ENCODE measurements at places on chromosomes 11 and 22.
A peak's percentile ranks its signal among the peaks of the same experiment; 100 is the strongest.

DNA sequence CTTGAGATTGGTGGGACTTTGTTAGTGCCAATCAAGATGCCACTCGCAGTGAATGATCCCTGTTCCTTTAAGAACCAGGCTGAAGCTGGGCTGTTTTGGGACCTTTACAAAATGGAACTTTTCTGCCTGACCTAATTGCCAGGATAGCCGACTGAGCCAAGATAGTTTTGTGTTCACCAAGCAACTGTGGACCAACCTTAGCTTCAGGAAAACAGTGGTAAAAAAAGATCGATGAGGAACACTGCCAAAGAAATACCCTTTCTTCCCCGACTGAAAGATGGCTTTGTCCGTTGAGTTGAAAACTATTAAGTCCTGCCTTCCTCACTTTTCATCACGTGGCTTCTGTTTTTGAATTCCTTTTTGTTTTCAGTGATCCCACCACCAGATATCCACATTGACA is 157.9 kb upstream of the SORL1-AS1 start:
- DNase-seq, result no peak

DNA sequence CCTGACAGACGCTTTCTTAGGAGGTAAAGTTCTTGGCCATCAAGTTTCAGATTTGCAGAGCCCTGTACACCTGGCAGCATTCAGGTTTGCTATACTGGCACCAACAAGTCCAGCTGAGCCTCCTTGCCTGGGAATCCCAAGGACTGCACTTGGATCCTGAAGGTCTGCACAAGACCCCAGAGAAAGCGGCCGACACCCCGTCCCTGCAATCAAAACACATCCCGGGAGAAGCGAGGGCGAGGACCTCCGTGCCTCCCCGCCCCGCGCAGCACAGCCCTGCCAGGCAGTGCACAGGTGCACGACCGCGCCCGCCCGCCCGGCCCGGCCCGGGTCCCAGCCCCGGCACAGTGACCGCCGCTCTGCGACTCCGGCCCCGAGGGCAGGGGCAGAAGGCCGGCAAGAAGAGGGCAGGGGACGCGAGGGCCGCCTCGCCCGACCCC is 559 bp downstream of the MRTFA start:
- DNase-seq, result no peak

DNA sequence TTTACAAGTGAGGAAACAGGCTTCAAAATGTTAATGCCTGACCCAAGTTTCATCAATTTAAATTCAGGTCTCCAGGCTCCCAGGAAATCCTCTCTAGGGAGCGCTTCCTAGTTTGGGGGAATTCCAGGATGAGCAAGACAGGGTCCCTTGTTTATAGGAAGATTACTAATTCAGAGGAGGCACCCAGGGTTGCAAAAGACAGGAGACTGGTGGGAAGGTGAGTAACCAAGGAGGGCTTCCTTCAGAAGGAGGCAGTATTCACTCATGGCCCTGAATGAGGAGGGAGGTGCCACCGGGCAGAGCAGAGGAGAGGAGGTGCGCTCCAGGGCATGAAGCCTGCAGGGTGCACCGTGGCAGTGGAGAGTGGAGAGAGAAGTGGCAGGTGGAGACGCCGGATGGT is 1.6 kb downstream of the TMEM132A start:
- no peak for DNase-seq

- no peak for DNase-seq
Observed at GRCh38 chr22:48395201-48395600, 1432.5 kb downstream of the BRD1 start.

DNA sequence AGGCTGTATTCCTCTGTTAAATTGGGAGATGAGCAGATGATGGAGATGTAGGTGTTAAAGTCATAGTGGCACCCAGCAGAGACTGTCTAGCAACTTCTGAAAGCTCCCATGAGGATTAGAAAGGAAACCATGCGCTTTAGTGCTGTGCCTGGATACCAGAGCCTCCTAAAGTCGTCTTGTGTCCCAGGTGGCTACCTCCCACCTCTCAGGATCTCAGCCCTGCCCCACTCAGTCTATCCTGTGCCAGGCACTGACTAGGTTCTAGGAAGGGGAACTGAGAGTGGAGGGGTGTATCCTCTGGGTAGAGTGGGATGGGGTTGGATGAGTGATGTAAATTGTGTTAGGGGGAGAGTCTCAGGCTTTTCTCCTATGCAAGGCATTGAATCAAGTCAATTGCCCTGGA is 60.2 kb downstream of the KIAA1671 start:
- no peak for DNase-seq

DNA sequence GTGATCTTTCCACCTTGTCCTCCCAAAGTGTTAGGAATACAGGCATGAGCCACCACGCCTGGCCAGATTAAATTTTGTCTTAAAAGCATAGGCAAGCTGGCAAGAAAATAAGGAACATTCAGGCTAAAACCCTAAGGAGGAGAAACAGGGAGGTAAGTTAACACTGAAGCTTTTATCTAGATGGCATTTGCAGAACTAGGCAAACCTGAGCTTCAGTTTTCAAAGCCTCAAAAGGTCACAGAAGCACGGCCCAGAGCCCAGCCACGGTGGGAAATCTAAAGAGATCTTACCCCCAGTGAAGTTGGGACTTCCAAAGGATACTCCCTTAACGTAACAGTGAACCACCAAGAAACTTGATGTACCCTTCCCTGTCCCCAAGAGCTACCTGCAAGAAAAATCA is 28.4 kb downstream of the PC start:
- no peak for DNase-seq

- DNase-seq, result peak; percentile 52
Observed at GRCh38 chr11:15641271-15642045, 526.7 kb downstream of the INSC start.

GRCh38 chr11:27244900-27245299 is 118.1 kb downstream of the CCDC34 start:
- DNase-seq, result no peak

DNA sequence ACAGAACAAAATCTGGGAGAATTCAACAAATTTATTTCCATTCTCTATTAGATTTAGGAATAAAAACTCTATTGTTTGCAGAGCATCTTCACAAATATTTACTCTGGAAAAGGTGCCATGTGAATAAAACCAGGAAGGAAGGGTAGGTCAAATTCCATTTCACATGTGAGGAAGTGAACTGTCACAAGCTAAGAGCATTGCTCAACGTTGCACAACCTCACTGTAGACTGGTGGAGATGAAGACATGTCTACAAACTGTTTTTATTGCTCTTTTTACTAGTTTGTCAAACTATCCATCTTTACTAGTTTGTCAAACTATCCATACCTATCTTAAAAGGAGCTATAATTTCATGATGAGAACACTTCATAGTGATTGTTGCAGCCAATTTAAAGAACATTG is 236.4 kb downstream of the CNTN5 start:
- DNase-seq, result no peak

All from thyroid gland (tissue), 4 donors.